ENCODE measurements at places on chromosomes 11 and 22. TPM values are rescaled to one million over a fixed set of nuclear protein-coding genes. Genes with fewer than 3 reads are reported as not detected.

WNT11 gene
- 33.9 TPM for total RNA-seq

PRPF19 gene
- 52.1 TPM for total RNA-seq

ART1 gene
- total RNA-seq: not detected

YAP1 gene
- total RNA-seq: 130 TPM

APOBEC3G gene
- total RNA-seq: 27.5 TPM

INSC gene
- 18.8 TPM for total RNA-seq

DTX4 gene
- total RNA-seq: 17.7 TPM

DEUP1 gene
- not detected for total RNA-seq

VPREB3 gene
- total RNA-seq: not detected

OR2AG1 gene
- total RNA-seq: not detected

- no peak for DNase-seq
These were observed 705.2 kb downstream of the LRRC4C start for GRCh38 chr11:40754297-40754696.

GRCh38 chr22:45229181-45229580 is 11.5 kb downstream of the KIAA0930 start:
- no peak for DNase-seq

GRCh38 chr11:75445315-75445953 is 12.4 kb upstream of the KLHL35 start:
- peak; percentile 70 for DNase-seq

GRCh38 chr22:30044881-30045493 is 35.3 kb upstream of the HORMAD2 start:
- DNase-seq: no peak

GRCh38 chr11:67516806-67517205 is 6.4 kb downstream of the CABP2 start:
- DNase-seq: no peak

DNA sequence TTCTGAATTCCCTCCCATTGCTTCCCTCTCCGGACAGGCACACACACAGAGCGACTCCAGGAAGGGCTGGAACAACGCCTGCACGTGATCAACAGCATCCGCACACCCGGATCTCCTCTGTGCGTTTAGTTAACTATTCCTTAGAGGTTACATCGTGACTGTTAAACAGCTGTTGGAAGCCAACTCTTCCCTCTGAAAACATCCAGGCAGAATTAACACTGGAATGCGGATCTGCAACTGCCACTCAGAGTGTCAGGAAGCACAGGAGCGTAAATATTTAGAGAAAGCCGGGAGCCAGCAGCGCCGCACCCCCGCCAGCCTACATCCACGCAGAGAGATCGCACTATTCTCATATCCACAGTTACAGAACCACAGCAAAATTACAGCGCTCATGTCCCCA is 46.2 kb downstream of the SHANK2 start:
- DNase-seq: no peak

DNA sequence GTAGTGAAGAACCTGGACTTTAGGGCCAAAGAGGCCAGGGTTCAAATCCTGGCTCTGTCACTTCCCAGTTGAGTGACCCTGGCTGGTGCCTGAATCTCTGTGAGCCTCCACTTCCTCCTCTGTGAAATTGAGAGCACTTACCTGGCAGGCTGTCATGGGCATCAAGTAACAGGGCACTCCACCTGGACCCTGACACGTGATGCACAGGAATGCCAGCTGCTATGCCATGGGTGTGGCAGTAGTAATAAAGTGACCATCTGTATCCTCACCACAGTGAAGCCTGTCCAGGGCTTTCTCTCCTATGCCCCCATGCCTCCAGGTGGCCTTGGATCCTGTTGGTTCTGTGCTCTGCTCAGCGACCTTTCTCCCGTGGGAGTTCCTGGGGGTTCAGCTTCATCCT is 29.8 kb upstream of the PPP6R3 start:
- DNase-seq: no peak

- DNase-seq: no peak
These were observed 7.5 kb downstream of the CRYBB1 start for GRCh38 chr22:26610072-26610958.

GRCh38 chr22:29636751-29637150 is 33.3 kb downstream of the NF2 start:
- no peak for DNase-seq

GRCh38 chr11:42770444-42771065 is 541.2 kb upstream of the API5 start:
- no peak for DNase-seq

DNA sequence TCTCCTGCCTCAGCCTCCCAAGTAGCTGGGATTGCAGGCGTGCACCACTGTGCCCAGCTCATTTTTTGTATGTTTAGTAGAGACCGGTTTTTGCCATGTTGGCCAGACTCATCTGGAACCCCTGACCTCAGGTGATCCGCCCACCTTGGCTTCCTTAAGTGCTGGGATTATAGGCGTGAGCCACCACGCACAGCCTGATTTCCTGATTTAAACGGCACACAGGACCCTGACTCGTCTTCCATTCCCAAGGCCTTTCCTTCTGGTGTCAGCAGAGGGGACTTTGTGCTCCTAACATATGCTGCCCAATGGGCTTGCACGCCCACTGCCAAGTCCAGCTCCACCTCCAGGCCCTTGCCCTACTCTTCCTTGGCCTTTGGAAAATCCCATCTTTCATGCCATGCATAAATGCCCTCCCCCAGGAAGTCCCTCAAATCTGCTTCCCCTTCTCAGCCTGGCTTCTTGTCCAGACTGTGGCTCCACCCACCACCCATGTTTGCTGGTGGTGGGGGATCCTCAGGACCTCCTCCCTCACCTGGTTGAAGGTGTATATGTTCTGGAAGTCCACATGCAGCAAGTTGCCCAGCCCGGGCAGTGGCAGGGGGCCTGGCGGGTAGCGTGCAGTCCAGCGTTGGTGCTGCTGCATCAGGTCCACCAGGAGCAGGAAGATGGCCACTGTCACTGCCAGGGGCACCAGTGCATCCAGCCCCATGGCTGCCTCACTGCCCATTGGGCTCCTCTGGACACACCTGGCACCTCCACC is 23.9 kb upstream of the CYP2D6 start:
- DNase-seq: no peak

- DNase-seq: no peak
These were observed 15.1 kb upstream of the SLC3A2 start for GRCh38 chr11:62865635-62866034.

DNA sequence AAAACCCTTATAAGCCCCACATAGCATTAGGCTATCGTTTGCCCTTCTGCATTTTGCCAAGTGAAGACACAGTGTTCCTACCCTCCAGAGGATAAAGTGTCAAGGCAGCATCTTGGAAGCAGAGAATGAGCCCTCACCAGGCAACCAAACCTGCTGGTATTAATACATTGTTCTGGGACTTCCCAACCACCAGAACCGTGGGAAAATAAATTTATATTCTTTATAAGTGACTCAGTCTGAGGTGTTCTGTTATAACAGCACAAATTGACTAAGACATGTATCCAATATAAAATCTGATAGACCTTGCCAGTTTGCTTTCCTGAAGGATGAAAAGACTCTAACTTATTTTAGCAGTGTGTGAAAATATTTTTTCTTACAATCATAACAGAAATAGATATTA is 792.5 kb upstream of the LRRC4C start:
- DNase-seq: no peak

DNA sequence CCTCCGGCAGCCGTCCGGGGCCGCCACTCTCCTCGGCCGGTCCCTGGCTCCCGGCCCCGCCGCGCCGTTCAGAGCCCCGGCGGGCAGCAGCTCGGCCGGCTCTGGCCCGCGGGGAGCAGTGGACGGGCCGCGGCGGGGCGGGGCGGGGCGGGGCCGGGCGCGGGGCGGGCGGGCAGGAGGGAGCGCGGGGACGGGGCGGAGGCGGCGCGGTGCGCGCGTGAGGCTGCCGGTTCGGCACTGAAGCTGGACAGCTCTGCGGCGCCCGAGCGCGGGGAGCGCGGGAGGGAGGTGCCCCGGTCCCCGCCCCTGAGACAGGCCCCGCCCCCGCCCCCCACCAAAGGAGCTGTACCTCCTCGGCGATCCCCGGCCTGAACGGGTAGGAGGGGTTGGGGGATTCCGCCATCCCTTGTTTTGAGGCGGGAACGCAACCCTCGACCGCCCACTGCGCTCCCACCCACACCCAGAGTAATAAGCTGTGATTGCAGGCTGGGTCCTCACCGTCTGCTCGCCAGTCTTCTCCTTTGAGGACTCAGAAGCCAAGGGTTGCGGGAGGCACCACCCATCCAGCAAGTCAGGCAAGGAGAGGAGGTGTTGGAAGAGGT is at the start of gene DRD2:
Gene DRD2 (minus strand): TSS at position 239 of the 602 bp plus-strand sequence. CDS start 50,747 bp downstream, outside the sequence.
- DNase-seq: no peak

DNA sequence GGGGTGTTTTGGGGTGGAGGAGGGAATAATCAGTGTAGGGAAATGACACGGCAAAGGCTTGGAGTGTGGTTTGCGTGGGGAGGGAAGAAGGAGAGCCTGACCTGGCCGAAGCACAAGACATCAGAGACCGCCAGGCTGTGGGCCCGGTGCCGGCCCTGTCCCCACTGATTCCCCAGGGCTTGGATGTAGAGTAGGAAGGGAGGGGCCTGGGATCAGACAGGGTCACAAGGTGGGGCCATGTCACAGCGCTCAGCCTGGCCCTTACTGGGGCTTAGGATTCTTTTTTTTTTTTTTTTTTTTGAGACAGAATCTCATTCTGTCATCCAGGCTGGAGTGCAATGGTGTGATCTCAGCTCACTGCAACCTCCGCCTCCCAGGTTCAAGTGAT is 9.8 kb downstream of the PICK1 start:
- DNase-seq: peak; percentile 49

DNA sequence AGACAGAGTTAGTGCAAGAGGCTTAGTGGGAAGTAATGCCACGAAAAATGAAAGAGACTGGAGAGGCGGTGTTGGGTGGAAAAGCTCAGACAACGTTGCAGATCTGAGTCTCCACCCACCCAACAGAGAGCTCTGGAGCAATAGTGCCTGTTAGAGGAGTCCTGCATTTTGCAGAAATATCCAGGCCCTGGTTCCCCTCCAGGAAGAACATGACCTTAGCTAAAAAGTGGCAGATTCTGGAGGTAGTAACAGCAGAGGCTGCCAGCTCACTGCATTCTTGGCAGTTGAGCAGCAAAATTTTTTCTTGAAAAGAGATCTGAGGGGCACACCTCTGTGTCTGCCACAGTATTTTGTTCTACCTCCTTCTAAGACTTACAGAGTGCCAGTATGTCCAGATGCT is 27.7 kb upstream of the BIRC3 start:
- DNase-seq: no peak

DNA sequence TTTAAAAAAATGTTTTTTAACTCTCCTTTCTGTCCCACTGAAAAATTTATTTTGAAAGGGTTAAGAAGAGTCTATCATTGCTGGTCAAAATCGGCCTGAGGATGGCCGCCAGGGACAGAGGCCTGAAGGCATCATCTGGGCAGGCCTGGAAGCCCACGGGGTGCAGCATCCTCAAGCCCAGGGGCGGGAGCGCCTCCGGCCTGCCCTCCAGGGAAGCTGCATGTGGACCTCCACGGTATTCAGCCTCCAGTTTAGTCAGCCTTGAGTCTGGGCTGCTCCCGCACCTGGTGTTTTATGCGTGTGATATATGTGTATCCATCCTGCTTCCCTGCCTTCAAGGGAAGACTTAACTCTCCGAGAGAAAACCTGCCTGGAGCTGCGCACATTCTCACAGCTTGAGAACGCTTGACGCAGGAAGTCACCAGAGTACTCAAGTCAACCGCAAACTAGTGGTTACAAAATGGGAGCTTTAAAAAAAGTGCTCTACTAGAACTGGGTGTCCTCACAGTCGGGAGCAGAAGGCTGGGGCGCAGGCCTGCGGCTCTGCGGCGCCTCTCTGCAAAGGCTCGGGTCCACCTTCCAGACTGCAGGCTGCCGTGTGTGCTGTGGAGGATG is 13.6 kb upstream of the BID start:
- no peak for DNase-seq

Data from tibial nerve (tissue), 4 donors.